MCF 10A (cell line): ENCODE measurements at places on chromosomes 3 and 15. TPM values are rescaled to one million over a fixed set of nuclear protein-coding genes. Genes with fewer than 3 reads are reported as not detected.

DNA sequence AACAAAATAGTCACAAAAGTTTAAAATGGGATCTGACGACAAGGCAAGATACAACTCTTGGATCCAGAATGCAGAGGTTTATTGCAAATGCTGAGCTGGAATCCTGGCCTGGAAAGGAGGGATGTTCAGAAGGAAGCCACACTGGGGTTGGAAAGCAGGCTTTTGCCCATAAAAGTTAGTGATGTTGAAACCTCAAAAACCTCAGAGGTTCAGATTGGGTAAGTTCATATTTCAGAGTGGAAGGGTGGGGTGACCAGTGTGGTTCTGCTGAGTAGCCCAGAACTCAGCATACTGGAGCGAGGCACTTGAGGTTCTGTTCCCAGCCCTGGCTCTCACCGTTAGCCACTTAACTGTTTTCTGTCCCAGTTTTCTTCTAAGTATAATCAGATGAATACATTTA, 114.0 kb upstream of the OSTN start:
- no peak overlapping the region for H3K4me3 ChIP-seq
- H3K4me1 ChIP-seq: peaks cover 14% of the 10 kb centered on the region
- no peak overlapping the region for H3K27ac ChIP-seq
- H3K27me3 ChIP-seq: no peaks in the 10 kb centered on the region
- no peaks in the 10 kb centered on the region for H3K36me3 ChIP-seq

ISL2 gene
- total RNA-seq: not detected in 2 replicates

DNA sequence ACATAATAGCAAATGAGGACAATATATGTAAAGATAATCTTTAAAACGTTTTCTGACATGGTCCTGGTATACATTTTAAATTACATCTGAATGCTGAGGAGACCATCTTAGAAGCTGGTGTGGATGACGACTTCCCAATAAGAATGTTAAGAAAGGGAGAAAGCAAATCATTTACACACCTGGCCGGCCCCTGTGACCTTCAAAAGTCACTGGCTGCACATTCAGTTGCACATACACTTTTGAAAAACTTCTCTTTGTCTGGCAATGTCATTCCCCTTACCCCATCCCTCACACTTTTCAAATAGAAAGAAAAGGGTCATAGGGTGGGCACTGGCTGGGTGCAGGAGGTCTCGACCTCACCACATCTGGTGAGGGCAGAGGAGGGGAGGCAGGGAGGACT, 391.0 kb downstream of the MECOM start:
- H3K27me3 ChIP-seq: no peaks in the 10 kb centered on the region
- no peak overlapping the region for H3K27ac ChIP-seq
- no peaks in the 10 kb centered on the region for H3K36me3 ChIP-seq
- no peak for DNase-seq
- H3K4me1 ChIP-seq: no peaks in the 10 kb centered on the region

DNA sequence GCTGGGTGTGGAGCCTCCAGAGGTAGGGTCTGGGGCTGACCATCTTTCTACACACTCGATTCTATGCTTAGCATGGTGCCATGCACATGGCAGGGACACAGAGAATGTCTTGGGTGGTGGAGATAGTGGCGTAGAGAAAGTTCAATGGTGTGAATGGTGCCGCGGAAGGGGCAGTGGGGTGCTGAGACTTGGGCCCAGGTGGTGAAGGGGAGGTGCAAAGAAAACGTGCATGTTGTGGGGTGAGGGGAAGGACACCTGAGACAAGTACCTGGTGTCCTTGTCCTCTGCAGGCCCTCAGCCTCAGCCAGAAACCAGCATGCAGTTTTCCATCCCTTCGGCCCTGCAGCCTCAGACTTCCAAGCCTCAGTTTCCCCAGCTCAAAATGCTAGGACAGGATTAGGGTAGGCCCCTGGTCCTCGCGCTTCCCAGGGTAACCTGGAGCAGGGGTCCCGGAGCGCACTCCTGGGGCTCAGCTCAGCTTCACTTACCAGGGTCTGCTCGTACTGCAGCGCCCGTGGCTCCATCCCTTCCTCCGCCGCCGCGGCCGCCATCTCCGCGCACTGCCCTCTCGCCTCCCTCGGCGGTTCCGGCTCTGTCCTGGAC, 375 bp downstream of the CLCN2 start:
- peaks cover 27% of the 10 kb centered on the region for H3K4me1 ChIP-seq
- peaks cover 24% of the 10 kb centered on the region for H3K36me3 ChIP-seq
- no peaks in the 10 kb centered on the region for H3K27me3 ChIP-seq
- peak overlapping the region; percentile 93 for H3K4me3 ChIP-seq
- H3K27ac ChIP-seq: peak overlapping the region; percentile 39

CLK3 gene
- total RNA-seq: 57.8 and 62.8 TPM in 2 replicates

UQCRC1 gene
- total RNA-seq: 383 and 413 TPM in 2 replicates

DNA sequence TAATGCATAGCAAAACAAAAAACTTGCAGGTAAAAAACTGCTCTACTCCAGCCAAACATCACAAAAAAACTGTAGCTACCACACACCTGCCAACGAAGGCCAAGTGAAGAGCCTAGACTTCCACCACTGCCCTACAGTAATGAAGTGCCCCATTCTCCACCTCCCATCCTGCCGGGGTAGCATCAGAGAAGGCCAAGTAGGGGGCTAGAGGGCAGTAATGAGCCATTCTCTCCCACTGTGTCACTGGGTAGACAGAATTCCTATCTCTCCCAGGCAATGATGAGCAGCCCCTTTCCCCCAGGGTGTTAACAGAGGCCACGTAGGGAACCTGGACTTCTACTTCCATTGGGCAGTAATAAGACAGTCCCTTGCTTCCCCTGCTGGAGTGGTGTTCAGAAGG, 9.5 kb downstream of the SEC22C start:
- H3K36me3 ChIP-seq: peaks cover 54% of the 10 kb centered on the region
- no peaks in the 10 kb centered on the region for H3K27me3 ChIP-seq
- H3K4me3 ChIP-seq: no peak overlapping the region
- no peak overlapping the region for H3K27ac ChIP-seq
- peak; percentile 67 for DNase-seq
- H3K4me1 ChIP-seq: no peaks in the 10 kb centered on the region

DNA sequence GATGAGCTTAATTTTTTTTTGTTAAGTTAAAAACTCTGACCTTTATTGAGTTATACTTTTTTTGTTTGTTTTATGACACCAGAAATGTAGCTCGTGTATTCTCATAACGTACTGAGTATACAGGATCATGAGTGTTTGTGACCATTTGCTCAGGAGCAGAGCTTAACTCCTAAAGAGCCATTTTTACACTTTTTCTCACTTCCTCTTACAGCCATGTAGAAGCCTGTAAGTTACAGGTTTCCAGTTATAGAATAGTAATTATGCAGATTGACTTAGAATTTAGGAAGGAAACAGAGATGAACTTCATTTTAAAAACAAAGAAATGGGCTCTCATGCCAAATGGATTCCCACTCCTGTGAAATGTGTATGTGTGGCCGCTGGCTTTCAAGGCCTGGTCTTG, 151.7 kb downstream of the MCTP2 start:
- peaks cover 17% of the 10 kb centered on the region for H3K36me3 ChIP-seq
- no peak overlapping the region for H3K4me3 ChIP-seq
- H3K4me1 ChIP-seq: no peaks in the 10 kb centered on the region
- no peaks in the 10 kb centered on the region for H3K27me3 ChIP-seq

DNA sequence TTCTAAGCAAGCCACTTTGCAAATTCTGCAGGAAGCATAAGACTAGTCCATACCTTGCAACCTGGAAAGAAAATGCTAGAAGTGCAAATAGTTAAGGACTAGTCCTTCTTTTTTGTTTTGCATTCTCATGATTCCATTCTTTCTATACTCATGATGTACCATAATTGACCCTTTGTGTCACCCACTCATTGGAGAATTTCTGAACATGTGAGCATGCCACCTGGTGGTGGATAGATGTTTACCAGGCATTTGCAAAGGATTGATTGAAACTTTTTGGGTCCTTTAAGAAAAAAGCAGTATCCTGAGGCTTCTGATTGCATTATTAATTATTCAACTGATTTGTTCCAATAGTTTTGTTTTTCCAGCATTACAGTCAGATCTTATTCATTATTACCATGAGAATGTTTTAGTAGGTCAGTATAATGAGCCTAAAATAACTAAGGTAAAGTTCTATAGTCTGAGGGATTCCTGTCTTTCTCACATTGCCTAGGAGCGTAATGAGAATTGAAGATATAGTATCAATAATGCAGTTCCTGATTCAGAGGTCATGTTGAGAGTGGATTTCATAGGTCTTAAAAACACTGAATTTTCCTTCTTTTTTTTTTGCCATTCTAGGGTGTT, 20.2 kb upstream of the DIPK2A start:
- H3K4me1 ChIP-seq: no peaks in the 10 kb centered on the region
- H3K27me3 ChIP-seq: no peaks in the 10 kb centered on the region
- no peak overlapping the region for H3K27ac ChIP-seq

GRCh38 chr15:100205549-100206295, 136.1 kb downstream of the ADAMTS17 start:
- no peak overlapping the region for H3K27ac ChIP-seq
- no peaks in the 10 kb centered on the region for H3K36me3 ChIP-seq
- H3K4me3 ChIP-seq: no peak overlapping the region
- DNase-seq: no peak
- no peaks in the 10 kb centered on the region for H3K4me1 ChIP-seq
- no peaks in the 10 kb centered on the region for H3K27me3 ChIP-seq

- peaks cover 28% of the 10 kb centered on the region for H3K36me3 ChIP-seq
- no peak overlapping the region for H3K4me3 ChIP-seq
- no peak overlapping the region for H3K27ac ChIP-seq
- DNase-seq: no peak
- no peaks in the 10 kb centered on the region for H3K27me3 ChIP-seq
Observed at GRCh38 chr15:51460796-51461195, 119.3 kb downstream of the GLDN start.

GRCh38 chr3:128408693-128409623, 57.7 kb downstream of the DNAJB8 start:
- no peaks in the 10 kb centered on the region for H3K36me3 ChIP-seq
- no peak for DNase-seq
- H3K27ac ChIP-seq: no peak overlapping the region
- H3K27me3 ChIP-seq: no peaks in the 10 kb centered on the region
- H3K4me1 ChIP-seq: no peaks in the 10 kb centered on the region
- no peak overlapping the region for H3K4me3 ChIP-seq

- H3K4me3 ChIP-seq: peak overlapping the region; percentile 73
- DNase-seq: peak; percentile 78
- H3K36me3 ChIP-seq: no peaks in the 10 kb centered on the region
- H3K27me3 ChIP-seq: no peaks in the 10 kb centered on the region
- peaks cover 32% of the 10 kb centered on the region for H3K4me1 ChIP-seq
Observed at GRCh38 chr3:184568924-184569829, 7.6 kb downstream of the EPHB3 start.
